ENCODE measurements at places on chromosomes 7 and 10. TPM values are rescaled to one million over a fixed set of nuclear protein-coding genes. Genes with fewer than 3 reads are reported as not detected.

CALHM2 gene
- total RNA-seq, result 113 TPM

OR13A1 gene
- not detected for total RNA-seq

CASTOR2 gene
- 29.9 TPM for total RNA-seq

FEZF1 gene
- not detected for total RNA-seq

EPHA1 gene
- 0.41 TPM for total RNA-seq

SUN3 gene
- not detected for total RNA-seq

ABCC2 gene
- 1.2 TPM for total RNA-seq

TFPI2 gene
- 23.7 TPM for total RNA-seq

GJC3 gene
- 2.6 TPM for total RNA-seq
